K562 (cell line): ENCODE measurements at places on chromosomes 2 and 18. TPM values are rescaled to one million over a fixed set of nuclear protein-coding genes. Genes with fewer than 3 reads are reported as not detected.

DNA sequence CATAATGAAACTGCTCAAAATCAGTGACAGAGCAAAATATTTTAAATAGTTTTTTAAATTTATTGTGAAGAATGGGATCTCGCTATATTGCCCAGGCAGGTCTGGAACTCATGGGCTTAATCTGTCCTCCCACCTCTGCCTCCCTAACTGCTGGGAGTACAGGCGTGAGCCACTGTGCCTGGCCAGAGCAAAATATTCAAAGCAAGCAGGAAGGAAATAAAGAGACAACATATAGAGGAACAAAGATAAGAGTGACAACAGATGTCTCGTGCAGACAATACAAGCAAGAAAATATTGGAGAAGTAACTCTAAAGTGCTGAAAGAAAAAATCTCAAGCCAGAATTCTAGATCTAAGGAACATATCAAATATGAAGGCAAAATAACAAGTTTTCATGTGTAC, 5.0 kb upstream of the SCLY start:
- no peak overlapping the region for H3K27ac ChIP-seq
- no peak overlapping the region for H3K4me3 ChIP-seq
- H3K4me1 ChIP-seq: no peaks in the 10 kb centered on the region; the same call in 1 of the 3 replicates
- no peak for DNase-seq
- H3K36me3 ChIP-seq: no peaks in the 10 kb centered on the region

GRCh38 chr2:240250985-240251847, 110.8 kb upstream of the OTOS start:
- peak; percentile 87 for DNase-seq
- peaks cover 2% of the 10 kb centered on the region; the same call in 1 of the 3 replicates for H3K27me3 ChIP-seq
- peaks cover 55% of the 10 kb centered on the region for H3K4me1 ChIP-seq
- no peaks in the 10 kb centered on the region for H3K36me3 ChIP-seq
- H3K27ac ChIP-seq: peak overlapping the region; percentile 86
- peak overlapping the region; percentile 28; the same call in 1 of the 2 replicates for H3K4me3 ChIP-seq

DNA sequence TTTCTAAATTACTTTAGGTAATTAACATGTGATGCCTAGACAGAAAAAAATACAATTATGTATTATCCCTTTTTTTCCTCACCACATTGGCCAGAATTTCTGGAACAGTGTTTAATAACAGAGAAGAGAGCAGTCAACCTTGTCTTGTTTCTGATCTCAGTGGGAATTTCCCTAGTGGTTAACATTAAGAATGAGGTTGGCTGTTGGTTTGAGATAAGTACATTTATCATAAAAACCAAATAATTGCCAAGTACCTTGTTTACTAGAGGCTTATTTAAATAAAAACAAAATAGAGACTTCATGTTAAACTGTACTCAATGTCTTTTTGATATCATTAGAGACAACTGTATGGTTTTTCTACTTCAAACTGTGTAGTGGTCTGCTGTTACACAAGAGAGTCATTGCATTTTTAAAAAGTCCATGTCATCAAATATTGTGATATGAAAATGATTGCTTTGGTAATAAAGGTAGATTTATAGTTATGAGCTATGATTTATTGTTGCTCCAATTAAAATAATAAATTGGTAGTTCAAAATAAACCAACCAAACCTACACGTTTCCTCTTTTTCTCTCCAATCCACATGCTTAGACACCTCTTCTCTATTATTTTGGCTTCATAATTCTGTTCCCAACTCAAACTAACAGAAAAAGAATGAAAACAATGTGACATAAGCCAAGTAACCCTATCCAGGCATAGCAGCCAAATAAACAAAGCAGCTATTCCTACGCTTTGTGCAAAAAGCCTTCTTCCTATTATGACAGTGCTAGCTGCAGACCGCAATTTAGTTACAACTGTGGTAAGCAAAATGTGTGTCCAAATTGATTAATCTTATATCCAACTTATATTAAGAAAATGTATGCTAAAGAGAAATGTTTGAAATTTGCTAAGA, 20.9 kb upstream of the TANK start:
- H3K4me3 ChIP-seq: no peak overlapping the region
- H3K36me3 ChIP-seq: no peaks in the 10 kb centered on the region
- no peak for DNase-seq
- H3K27ac ChIP-seq: no peak overlapping the region
- no peaks in the 10 kb centered on the region for H3K27me3 ChIP-seq

DNA sequence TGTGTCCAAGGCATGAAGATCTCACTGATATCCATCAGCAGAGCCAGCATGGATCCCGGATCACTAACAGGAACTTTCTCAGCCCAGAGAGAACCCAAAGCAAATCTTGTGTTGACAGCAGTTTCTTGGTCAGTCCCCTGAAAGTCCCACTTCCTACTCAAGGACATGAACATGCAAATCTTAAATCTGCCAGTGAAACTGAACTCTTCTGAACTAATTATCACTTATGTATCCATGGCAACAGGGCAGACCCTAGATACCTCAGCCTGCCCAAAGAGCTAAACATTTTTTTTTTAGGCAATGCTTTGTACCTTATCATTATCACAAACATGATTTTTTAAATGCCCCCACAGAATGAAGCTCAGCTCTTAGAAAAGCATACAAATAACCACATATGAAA, 127.8 kb upstream of the DDX18 start:
- no peaks in the 10 kb centered on the region for H3K27me3 ChIP-seq
- no peaks in the 10 kb centered on the region for H3K4me1 ChIP-seq
- no peaks in the 10 kb centered on the region for H3K36me3 ChIP-seq
- H3K27ac ChIP-seq: no peak overlapping the region

DNA sequence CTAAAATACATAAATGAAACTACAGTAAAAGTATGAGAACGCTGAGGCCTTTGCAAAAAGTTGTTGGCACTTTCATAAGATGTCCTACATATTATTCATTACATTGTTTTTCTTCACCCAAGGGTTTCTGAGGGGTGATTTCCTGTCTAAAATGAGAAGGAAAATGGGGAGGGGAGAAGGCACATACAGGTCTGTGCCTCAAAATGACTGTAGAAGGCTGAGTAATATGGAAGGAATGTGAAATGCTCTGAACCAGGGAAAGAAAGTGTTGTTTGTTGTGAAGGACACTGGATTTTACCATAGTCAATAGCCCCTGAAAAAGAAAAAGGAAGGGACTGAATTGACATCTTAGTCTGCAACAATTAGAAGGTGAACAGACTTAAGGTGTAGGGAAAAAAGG, 99.5 kb upstream of the RNF152 start:
- H3K27ac ChIP-seq: no peak overlapping the region
- no peak overlapping the region for H3K4me3 ChIP-seq
- H3K36me3 ChIP-seq: no peaks in the 10 kb centered on the region
- DNase-seq: no peak

DNA sequence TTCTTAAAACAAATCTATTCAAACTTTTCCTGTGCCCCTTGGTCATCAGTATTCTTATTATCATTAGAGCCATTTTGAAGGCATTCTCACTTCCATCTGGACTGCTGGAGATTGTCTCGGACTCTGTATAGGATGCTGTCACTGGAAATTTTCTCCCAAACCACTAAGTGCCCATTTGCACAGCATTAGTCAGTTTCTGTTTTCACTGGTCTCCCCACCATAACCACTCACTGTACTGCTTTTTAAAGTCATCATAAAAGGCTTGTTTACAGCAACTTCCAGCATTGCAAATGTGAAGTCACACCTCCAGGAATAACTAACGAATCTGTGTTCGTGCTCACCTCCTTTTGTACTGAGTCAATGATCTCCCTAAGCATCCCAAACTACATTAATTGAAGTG, 150.9 kb upstream of the SERTAD2 start:
- no peaks in the 10 kb centered on the region for H3K27me3 ChIP-seq
- no peak for DNase-seq
- H3K36me3 ChIP-seq: no peaks in the 10 kb centered on the region
- H3K4me3 ChIP-seq: no peak overlapping the region
- H3K4me1 ChIP-seq: no peaks in the 10 kb centered on the region

- no peaks in the 10 kb centered on the region for H3K4me1 ChIP-seq
- H3K27ac ChIP-seq: no peak overlapping the region
- peaks cover 7% of the 10 kb centered on the region; the same call in 2 of the 3 replicates for H3K36me3 ChIP-seq
- no peaks in the 10 kb centered on the region for H3K27me3 ChIP-seq
- DNase-seq: no peak
Measured at GRCh38 chr18:51190000-51190399, 7.5 kb downstream of the MEX3C start.

GRCh38 chr2:105338020-105338385, 663 bp downstream of the C2orf49 start:
- peaks cover 47% of the 10 kb centered on the region for H3K36me3 ChIP-seq
- no peaks in the 10 kb centered on the region for H3K27me3 ChIP-seq
- peak overlapping the region; percentile 58 for H3K27ac ChIP-seq

DNA sequence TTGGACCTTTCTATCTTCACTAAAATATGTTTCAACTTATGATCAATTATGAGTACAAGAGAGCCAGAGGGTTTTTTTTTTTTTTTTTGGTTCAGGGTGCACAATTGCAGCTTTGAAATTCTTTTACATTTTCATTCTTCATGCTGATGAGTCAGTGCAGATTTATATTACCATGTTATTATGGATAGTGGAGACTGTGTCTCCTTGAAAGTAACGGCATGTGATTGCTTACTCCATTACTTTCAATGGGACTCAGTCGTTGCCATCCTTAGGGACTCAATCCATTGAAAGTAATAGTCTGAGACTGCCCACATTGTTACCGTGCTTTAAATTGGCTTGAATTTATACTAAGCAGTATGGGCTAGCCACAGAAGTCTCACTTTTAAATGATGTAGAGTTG, 286.5 kb upstream of the FANCL start:
- H3K27me3 ChIP-seq: no peaks in the 10 kb centered on the region
- H3K27ac ChIP-seq: no peak overlapping the region
- no peak for DNase-seq
- H3K36me3 ChIP-seq: no peaks in the 10 kb centered on the region
- no peak overlapping the region for H3K4me3 ChIP-seq

FSHR gene
- not detected in 2 replicates for total RNA-seq

DNA sequence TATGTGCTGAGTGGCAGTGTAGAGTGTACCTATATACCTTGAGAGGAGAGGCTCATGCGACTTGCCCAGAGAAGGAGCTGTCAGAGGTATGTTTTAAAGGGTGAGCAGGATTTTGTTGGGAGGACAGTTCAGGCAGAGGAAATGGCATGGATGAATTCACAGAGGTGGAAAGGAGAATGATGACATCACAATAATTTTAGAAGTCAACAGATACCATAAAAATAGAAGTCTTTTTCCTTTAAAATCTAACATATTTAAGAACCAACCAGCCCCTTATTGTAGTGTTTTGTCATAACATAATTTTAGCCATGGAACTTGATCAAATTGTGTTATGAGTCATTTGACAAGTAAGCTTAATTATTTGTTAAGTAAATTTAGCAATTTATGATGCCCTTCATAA, 538.1 kb upstream of the GYPC start:
- no peak overlapping the region for H3K4me3 ChIP-seq
- H3K27me3 ChIP-seq: no peaks in the 10 kb centered on the region
- no peak overlapping the region for H3K27ac ChIP-seq
- H3K36me3 ChIP-seq: no peaks in the 10 kb centered on the region
- no peak for DNase-seq

SNTG2 gene
- total RNA-seq: not detected in 2 replicates

PNKD gene
- 59.5 and 60.1 TPM in 2 replicates for total RNA-seq

DNA sequence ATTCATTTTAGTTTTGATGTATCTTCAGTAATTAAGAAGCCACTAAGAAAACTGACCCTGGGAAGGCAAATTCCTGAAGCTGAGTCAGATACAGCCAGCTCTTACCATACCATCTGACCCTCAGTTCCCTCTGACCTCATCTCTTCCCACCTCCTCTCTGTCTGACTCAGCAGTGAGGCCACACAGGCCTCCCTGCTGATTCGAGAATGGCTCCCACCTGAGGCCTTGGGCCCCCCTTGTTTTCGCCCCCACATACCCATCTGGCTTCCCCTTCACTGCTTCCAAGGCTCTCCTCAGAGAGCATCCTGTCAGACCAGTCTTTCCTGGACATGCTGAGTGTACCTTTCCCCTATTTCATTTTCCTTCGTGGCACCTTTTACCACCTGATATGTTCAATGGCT, 71.0 kb upstream of the CYP1B1 start:
- no peaks in the 10 kb centered on the region for H3K27me3 ChIP-seq
- DNase-seq: peak; percentile 80
- peak overlapping the region; percentile 79; the same call in 2 of the 3 replicates for H3K27ac ChIP-seq
- no peaks in the 10 kb centered on the region for H3K36me3 ChIP-seq
- peaks cover 3% of the 10 kb centered on the region; the same call in 1 of the 2 replicates for H3K4me1 ChIP-seq

DNA sequence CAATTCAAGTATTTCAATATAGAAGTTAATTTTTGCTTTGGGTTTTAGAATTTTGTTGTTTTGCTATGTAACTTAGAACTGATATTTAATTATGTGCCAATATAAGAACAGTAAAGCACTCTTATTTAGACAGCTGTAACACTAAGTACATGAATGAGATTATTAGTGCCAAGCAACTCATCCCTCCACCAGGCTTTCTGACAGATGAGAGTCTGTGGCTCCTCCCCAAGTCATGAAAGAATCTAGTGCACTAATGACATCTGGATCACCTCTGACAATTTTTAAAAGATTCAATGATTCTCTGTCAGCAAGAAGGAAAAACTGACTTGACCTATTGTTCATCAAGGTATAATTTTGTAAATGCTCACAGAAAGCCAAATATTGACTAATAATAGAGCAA, 67.8 kb downstream of the TMEFF2 start:
- H3K4me3 ChIP-seq: no peak overlapping the region
- no peaks in the 10 kb centered on the region for H3K27me3 ChIP-seq
- H3K27ac ChIP-seq: no peak overlapping the region
- no peak for DNase-seq
- H3K4me1 ChIP-seq: no peaks in the 10 kb centered on the region

- no peak for DNase-seq
- no peaks in the 10 kb centered on the region for H3K4me1 ChIP-seq
- H3K27me3 ChIP-seq: no peaks in the 10 kb centered on the region
- no peak overlapping the region for H3K4me3 ChIP-seq
Measured at GRCh38 chr2:210660751-210661150, 104.4 kb downstream of the CPS1 start.

GRCh38 chr2:162257425-162257824, 14.2 kb upstream of the FAP start:
- no peaks in the 10 kb centered on the region for H3K4me1 ChIP-seq
- no peaks in the 10 kb centered on the region for H3K27me3 ChIP-seq
- H3K36me3 ChIP-seq: no peaks in the 10 kb centered on the region
- no peak overlapping the region for H3K4me3 ChIP-seq

DNA sequence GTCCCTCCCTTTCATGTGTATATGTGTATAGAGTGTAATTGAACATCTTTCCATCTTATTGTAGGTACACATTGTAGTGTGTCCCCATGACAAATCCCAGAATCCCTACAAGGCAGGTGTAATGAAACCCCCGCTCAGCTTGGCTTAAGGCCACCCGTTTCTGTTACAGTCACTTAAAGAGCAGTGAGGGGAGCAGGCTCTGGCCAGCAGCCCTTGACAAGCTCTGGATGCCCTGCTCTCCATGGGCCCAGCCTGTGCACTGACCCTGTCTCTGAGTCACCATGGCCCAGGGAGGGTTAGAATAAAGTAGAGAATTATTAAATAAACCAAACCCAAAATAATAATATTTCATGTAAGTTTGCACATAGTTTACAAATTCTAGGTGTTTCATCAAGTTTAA, 17.2 kb upstream of the MAL start:
- no peaks in the 10 kb centered on the region for H3K36me3 ChIP-seq
- no peaks in the 10 kb centered on the region for H3K4me1 ChIP-seq
- H3K27ac ChIP-seq: no peak overlapping the region
- H3K27me3 ChIP-seq: peaks cover 10% of the 10 kb centered on the region; the same call in 2 of the 3 replicates

SLC23A3 gene
- total RNA-seq: 0.60 and 0.64 TPM in 2 replicates

- H3K36me3 ChIP-seq: no peaks in the 10 kb centered on the region
- peak; percentile 69 for DNase-seq
- no peak overlapping the region for H3K27ac ChIP-seq
- no peaks in the 10 kb centered on the region for H3K4me1 ChIP-seq
- no peak overlapping the region for H3K4me3 ChIP-seq
Measured at GRCh38 chr2:90069290-90069894, 1377.9 kb downstream of the RPIA start.
